DND-41 (cell line): ENCODE measurements at places on chromosomes 2 and 18.

- no peak for DNase-seq
Measured at GRCh38 chr2:38174131-38174530, 98.2 kb upstream of the CYP1B1 start.

GRCh38 chr18:9048236-9048635 is 54.3 kb upstream of the NDUFV2 start:
- no peak for DNase-seq

DNA sequence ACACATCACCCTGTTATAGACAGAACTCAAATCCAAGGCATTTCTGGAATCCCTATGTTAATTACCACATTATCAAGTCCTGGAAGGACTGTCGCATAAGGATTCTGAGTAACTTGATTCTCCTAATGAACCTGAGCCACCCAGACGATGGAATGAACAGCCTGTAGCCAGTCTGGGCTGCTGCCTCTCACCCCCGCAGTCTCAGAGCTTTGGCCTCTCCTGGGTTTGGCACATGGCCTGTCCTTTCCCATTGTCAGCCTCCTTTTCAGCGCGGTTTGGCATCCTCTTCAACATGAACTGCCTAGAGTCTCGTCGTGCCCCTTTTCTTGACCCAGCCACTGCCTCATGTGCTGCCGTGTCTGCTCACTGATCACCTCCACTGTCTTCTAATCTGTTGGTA is 147.6 kb downstream of the SLC8A1 start:
- DNase-seq, result no peak

DNA sequence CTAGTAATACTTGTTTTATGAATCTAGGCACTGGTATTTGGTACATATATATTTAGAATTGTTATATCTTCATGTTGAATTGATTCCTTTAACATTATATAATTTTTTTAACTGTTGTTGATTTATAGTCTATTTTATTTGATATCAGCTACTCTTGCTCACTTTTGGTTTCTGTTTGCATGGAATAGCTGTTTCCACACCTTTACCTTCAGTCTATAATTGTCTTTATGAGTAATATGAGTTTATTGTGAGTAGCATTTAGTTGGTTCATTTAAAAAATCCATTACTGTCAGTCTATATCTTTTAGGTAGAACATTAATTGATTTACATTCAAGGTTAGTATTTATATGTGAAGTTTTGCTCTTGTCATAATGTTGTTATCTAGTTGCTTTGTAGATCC is 58.6 kb downstream of the SMCHD1 start:
- DNase-seq, result no peak

GRCh38 chr2:120817956-120818325 is 82.3 kb downstream of the GLI2 start:
- no peak for DNase-seq

GRCh38 chr2:69911985-69912563 is 2.8 kb upstream of the MXD1 start:
- no peak for DNase-seq

DNA sequence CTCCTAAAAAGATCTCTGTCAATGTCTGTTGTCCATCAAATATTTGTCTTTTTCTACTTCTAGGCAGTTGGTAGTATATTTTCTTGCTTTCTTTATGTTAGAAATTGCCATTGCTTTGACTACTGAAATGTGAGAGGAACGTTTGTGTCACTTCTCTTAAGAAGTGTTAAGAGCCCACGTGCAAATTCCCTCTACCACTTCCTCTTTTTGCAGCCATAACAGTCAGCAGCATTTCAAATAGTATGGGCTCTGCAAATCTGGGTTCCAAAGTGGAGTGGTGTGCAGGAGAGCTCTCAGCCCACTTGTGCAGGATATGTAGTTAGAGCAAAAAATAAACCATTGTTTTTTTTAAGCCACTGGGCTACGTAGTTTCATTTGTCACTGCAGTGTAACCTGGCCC is 314.0 kb downstream of the MEIS1 start:
- DNase-seq, result no peak

DNA sequence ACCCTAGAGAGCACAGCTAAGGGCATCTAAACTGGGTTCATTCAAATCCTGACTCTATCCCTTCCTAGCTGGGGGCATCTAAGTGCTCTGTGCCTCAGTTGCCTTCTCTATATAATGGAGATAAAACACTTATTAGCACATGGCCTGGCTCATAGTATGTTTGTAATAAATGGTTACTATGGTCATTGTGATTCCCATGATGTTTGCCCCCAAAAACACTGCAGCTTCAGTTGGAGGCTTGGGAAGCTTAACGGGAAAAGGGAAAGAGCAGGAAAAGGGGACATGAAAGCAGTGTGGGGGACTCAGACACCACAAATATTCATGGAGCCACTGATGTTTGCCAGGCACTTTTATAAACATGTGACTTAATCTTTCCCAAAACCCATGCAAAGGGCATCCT is 118.1 kb downstream of the INHBB start:
- no peak for DNase-seq

DNA sequence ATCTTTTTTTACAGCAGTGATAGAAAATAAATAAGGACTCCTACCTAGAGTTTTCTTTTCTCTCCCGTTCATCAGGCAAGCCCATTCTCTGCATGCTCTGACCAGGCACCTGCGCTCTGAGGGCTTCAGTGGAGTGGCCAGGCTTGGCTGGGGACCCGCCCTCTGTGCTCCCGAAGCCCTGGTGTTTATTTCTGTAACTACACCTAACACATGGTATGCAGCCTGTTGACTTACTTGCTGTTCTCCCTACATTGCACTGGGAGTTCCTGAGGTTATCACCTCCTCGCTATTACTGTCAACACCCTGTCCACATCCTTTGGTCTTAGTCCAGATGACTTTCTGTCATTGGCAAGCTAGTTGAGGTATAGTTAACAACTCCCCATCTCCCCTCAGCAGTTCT is 317.7 kb downstream of the LPIN1 start:
- DNase-seq, result no peak

GRCh38 chr2:8049851-8050571 is 631.8 kb upstream of the ID2 start:
- no peak for DNase-seq

- no peak for DNase-seq
Measured at GRCh38 chr2:174259981-174260380, 11.6 kb upstream of the OLA1 start.

- no peak for DNase-seq
Measured at GRCh38 chr2:233532971-233533370, 33.6 kb downstream of the USP40 start.

DNA sequence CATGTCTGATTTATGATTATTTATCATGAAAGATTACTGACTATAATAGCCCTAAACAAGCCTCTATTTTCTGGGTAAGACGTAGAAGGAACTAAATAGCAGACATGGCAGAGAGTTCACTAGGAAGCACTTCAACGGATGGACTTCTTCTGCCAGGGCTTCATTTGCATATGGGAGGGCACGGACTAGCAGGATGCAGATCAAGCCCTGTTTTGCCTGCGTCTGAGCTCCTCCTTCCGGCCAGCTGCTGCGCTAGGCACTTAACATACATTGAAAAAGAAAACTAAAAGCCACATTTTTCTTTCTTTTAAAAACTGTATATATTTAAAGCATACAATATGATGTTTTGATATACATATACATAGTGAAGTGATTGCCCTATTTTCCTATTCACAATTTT is 340.0 kb upstream of the MEX3C start:
- DNase-seq, result peak; percentile 10

DNA sequence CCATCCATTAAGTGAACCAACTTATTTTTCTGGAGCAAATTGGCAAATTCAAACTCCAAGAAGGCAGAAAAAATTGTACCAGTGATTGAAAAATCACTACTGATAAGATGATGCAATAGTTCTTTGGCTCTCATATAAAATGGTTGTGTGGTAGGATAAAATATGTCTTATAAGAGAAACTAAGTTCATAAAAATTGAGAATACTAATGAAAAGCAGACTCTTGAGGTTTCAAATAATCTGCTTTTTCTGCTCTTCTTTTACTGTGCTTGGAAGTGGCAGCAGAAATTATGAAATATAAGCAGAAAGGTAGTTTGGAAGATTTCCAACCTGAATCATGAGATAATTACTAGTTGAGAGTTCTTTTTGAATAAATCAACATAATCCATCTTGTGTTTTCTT is 61.9 kb downstream of the PPP1R1C start:
- no peak for DNase-seq

- no peak for DNase-seq
Measured at GRCh38 chr18:58861353-58861752, 3.3 kb upstream of the ZNF532 start.

DNA sequence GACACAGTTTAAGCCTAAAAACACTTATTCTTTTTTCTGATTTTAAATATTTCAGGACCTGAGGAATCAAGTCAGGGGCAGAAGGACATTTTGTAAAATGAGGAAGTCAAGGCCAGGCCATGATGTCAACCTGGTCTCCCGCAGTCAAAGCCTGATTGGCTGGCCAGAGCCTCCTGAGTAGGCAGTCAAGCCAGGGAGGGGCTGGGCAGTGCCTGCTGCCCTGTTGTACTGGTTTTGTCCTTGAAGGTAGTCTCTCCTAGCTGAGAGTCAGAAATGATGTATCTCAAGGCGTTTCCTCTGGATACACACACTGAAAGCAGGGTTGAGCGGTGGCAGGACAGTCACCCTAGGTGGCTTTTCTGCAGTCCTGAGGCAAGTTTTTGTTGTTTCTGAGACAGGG is 19.8 kb downstream of the CCT7 start:
- no peak for DNase-seq

GRCh38 chr2:98807221-98807620 is 76.3 kb upstream of the MGAT4A start:
- DNase-seq, result peak; percentile 67

- DNase-seq, result no peak
Measured at GRCh38 chr2:18479947-18480369, 80.5 kb downstream of the RDH14 start.

- no peak for DNase-seq
Measured at GRCh38 chr18:53795061-53795460, 429.4 kb downstream of the MBD2 start.

- peak; percentile 3 for DNase-seq
Measured at GRCh38 chr2:128446049-128446873, 127.6 kb upstream of the HS6ST1 start.

DNA sequence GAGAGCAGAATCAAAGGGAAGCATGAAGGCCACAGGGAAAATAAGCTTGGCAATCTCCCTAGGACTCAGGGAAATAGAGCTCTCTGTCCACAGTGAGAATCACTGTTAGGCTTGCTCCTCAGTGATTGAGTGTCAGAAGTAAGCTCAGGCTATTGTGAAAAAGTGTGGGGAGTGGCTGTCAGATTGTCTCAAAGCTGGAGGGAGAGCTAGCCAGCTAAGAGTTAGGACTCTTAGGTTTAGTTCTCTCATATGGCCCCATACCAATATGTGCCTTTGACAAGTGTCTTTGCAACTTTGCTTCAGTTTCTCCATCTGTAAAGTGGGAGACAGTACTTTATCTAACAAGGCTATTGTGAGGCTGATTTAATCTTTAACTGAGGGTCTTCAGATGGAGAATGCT is 17.2 kb downstream of the EIF4E2 start:
- no peak for DNase-seq

DNA sequence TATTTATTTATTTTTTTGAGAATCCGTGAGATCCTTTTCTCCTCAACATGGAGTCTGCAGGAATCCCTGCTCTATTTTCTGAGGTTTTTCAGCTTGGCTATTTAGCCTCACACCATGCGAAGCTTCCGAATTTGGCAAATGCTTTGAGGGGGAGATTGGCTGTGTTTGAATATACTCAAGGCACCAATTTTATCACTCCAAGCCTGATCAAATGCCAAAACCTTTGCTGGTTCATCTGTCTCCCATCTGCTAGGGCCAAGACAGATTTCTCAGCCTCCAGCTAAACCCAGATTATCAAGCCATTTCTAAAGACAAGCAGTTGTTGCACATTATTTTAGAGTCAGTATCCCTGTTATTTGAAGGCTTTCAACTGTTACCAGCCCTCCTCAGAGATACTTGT is 295.7 kb downstream of the XIRP2 start:
- DNase-seq, result no peak

- no peak for DNase-seq
Measured at GRCh38 chr2:36294316-36294721, 61.3 kb upstream of the CRIM1 start.

DNA sequence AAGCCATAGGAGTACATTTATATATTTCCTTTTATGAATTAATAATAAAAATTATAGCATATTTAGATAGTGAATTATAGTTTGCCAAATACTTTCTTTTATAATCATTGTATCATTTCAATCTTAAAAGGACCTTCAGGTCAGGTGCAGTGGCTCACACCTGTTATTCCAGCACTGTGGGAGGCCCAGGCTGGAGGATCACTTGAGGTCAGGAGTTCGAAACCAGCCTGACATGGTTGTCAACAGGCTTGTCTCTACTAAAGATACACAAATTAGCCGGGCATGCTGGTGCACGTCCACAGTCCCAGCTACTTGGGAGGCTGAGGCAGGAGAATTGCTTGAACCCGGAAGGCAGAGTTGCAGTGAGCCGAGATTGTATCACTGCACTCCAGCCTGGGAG is 19.7 kb downstream of the APOB start:
- DNase-seq, result no peak

GRCh38 chr2:106804161-106804560 is 81.8 kb downstream of the ST6GAL2 start:
- no peak for DNase-seq

GRCh38 chr2:200479692-200480265 is 30.1 kb downstream of the KCTD18 start:
- DNase-seq, result no peak

DNA sequence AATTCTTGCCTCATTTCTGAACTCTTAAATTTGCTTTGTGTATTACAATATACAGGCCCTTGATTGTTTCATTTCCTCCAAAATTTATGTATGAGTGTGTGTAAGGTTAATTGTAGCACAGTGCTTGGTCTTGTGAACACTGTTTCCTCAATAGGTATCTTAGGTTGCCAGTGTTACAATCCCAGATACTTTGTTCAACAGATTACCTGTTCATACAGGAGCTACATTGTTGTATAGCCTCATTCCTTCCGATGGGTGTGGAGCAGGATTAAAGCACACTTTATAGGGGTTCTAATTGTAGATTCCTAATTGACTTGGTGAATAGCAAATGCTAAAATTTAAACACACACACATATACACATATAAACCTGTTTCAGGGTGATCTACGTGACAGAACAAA is 10.7 kb downstream of the RBBP8 start:
- DNase-seq, result no peak

DNA sequence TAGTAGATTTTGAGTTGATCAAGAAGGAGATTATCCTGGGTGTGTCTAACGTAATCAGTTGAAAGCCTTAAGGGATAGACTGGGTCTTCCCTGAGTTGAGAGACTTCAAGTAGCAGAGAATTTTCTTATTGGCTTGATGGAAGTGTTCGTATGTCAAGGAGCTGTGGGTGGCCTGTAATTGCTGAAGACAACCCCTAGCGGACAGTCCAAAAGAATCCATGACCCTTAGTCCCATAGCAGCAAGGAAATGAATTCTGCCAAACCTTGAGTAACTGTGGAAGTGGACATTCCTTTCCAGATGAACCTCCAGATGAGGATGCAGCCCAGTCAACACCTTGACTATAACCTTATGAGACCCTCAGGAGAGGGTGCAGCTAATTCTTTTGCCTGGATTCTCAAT is 786.3 kb downstream of the SOCS6 start:
- no peak for DNase-seq
